ENCODE measurements at places on chromosomes 6 and 20. TPM values are rescaled to one million over a fixed set of nuclear protein-coding genes. Genes with fewer than 3 reads are reported as not detected.

The LY6G6D gene
- total RNA-seq = not detected

The JAG1 gene
- total RNA-seq = 42.0 TPM

The PEDS1 gene
- total RNA-seq = 43.6 TPM

The TCFL5 gene
- 19.3 TPM for total RNA-seq

The LY6G6F gene
- not detected for total RNA-seq

The MTHFD1L gene
- total RNA-seq = 66.8 TPM

The CCN5 gene
- not detected for total RNA-seq

The C6orf141 gene
- 4.0 TPM for total RNA-seq

The CD40 gene
- 9.9 TPM for total RNA-seq

The DAAM2 gene
- 2.5 TPM for total RNA-seq

The MUC21 gene
- total RNA-seq = not detected

The ADAM33 gene
- 4.0 TPM for total RNA-seq

The CFAP61 gene
- not detected for total RNA-seq

The PKIG gene
- 33.2 TPM for total RNA-seq

The RIPOR2 gene
- total RNA-seq = 22.5 TPM

The SCP2D1 gene
- not detected for total RNA-seq

The TMEM14B gene
- total RNA-seq = 111 TPM

Data from GM23338 (cell line).